Gastrocnemius medialis (tissue), 4 donors: ENCODE measurements at places on chromosomes 3 and 15.

- DNase-seq: no peak
Observed at GRCh38 chr15:81301815-81302399, 22.0 kb downstream of the STARD5 start.

DNA sequence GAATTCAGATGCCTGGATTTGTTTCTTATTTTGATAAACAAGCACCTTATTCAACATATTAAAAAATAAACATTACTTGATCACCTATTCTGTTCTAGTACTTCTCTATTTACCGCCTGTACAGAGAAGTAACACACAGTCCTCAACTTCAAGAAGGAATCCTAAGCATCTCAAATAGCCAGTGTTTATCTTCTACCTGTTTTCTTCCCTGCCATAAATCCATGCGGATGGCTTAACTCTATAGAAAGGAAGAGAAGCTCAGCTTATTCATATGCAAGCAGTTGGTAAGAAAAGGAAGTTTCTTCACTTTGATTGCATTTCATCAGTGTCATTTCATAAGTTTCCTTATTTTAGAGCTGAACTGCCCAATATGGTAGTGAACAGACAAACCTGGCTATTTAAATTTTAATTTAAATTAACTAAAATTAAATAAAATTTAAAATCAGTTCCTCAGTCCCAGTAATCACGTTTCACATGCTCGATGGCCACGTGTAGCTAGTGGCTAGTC, 210.0 kb upstream of the PEX5L start:
- no peak for DNase-seq

- no peak for DNase-seq
Observed at GRCh38 chr15:49712846-49713450, 92.1 kb downstream of the DTWD1 start.

- DNase-seq: no peak
Observed at GRCh38 chr15:63069616-63070090, 27.1 kb downstream of the TPM1 start.

DNA sequence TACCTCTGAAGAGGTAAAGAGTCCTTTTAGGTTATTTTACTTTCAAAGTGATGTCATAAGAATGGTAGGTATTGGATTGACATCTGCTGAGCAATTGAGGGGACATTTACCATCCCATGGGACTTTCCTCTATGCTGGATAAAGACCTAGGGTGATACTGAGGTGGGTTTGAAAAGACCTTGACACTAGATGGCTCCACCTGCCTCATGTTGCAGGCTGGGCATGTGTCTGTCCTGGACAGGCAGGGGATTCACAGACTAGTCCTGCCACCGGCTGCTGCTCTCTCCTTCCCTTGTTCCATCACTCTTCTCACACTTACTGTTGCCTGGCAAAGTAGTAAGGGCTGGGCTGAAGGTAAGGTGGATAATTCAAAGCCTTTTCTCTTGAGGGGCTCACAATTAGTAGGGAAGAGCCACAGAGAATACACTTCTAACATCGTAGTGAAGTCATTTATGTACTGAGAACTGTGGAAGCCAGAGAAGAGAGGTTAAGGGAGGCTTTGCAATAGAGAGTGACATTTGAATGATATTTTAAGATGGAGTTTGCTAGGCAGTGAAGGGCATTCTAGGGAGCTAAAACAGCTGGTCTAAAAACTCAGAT, 27.7 kb downstream of the TRAK1 start:
- peak; percentile 31 for DNase-seq

- DNase-seq: no peak
Observed at GRCh38 chr3:33119891-33120290, 6.1 kb downstream of the CRTAP start.

DNA sequence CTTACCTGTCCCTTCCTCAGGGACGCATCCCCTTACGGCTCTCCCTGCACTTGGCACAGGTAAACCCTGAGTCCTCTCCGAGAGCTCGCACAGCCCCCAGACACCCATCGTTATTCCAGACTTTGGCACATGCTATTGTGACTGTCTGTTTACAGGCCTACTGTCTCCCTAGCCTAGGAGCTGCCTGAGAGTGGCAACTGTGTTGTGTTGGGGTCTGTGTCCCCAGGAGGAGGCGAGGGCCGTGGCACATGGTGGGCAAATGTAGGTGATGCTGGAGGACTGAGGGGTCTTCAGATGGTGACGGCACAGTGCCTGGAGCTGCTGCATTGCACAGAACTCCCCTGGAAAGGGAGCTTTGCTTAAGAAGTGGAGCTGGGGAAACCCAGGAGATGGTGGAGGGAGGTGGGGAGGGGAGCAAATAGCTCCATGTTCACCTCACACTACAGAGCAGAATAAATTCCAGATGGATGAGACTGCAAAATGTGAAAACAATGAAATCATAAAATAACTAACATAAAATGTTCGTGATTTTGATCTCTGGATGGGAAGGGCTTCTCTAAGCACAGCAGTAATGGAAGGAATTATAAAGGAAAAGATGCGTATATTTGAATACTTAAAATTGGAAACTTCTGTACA, 96.5 kb downstream of the SMAD6 start:
- DNase-seq: no peak

DNA sequence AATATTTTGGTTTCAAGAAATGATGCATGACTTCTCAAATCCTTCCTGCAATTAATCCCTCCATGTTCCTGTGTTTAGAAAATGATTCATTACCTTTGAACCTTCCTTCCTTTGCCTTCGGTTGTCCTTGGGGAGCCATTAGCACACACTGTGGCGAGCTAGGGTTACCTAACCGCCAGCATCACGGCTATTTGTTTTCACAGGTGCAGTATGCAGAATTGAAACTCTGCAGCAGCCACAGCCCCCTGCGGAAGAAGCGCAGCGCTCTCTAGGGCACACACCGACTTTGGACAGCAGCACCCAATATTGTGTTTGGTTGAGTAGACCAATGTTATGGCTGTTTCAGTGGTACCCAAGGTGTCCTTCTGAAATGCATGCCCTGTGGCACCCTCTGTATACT, 247.4 kb downstream of the MCTP2 start:
- no peak for DNase-seq

DNA sequence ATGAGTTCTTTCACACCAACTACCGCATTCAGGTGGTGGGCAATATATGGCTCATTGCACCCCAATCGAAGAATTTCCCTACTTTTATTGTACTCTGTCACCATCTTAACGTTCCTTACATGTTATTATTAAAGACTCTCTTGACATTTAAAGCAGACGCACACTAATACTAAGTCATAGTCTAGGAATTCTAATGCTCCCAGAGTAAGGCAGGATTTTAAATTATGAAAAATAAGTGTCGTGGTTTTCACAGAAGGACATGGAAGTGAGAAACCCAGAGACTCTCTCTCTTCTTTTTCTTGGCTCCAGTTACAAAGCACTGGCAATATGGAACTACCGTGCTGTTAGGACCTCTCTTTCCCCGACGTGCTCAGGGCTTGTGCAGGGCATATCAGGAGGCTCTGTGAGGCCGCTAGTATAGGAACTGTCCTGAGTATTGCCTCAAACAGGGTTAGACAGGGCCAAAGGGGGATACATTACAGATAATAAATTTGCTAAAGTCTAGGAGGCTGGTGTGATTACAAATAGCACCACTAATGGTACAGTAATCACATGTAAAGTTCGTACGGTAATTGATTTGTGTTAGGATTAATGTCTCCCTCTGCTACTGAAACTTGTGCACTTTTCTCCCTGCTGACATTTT, 590.8 kb downstream of the FOXP1 start:
- DNase-seq: no peak

DNA sequence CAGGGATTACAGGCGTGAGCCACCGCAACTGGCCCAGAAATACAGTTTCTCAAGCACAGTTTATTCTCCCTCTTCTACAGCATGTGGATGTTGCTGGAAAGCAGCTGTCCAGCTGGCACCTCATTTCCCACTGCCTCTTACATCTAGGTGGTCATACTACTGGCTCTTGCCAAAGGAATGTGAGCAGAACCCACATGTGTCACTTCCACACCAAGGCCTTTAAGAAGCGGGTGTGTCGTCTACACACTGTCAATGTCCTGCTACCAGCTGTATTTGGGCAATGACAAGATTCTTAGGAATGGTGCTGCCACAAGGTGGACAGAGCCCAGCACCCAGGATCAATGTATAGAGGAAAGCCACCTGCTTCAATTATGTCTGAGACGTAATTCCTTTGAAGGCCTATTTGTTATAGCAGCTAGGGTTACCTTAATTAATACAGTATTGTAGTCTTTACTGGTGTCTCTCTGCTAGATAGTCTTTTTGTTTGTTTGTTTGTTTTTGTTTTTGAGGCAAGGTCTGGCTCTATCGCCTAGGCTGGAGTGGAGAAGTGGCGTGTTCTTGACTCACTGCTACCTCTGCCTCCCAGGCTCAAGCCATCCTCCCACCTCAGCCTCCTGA, 15.1 kb upstream of the RAB7A start:
- no peak for DNase-seq

DNA sequence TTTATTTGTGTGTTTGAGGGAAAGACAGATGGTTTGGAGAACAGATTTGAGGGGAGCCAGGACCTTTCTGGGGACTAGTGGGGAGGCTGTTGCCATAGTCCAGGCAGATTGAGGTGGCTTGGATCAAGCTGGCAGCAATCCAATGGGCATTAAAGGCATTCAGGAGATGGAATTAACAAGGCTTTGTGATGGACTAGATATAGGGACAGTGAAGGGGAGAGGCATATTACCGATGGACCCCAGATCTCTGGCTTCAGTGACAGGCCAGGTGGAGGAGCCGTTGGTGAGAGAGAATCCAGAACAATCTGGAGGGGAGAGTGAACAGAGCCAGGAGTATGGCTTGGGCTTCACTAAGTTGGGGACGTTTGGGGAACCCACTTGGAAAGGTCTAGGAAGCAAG, 124.8 kb downstream of the EEFSEC start:
- DNase-seq: no peak
